Stimulated activated CD4-positive, alpha-beta T cell treated with anti-CD3 and anti-CD28 coated beads, Interleukin-15, amount 100 ng/mL, for 48 hours (primary cell): ENCODE measurements at places on chromosomes 4 and X.

DNA sequence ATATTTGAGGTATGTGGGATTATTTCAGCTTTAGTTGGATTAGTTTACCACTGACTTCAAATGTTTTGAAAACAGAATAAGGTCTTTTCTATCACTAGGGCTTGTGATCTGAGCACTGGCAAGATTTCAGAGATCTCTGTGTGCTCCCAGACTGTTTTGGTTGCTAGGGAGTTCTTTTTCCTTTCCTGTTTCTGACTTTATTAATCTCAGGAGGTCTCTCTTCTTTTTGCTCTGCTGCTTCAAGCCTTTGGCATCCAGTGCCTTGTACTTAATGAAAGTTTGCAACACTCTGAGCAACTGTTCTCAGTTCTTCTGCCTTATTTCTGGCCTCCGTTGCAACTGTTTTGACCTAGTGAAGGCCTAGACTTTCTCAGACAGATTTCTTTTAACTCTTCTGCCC is 32.1 kb upstream of the PAQR3 start:
- no peak for DNase-seq

DNA sequence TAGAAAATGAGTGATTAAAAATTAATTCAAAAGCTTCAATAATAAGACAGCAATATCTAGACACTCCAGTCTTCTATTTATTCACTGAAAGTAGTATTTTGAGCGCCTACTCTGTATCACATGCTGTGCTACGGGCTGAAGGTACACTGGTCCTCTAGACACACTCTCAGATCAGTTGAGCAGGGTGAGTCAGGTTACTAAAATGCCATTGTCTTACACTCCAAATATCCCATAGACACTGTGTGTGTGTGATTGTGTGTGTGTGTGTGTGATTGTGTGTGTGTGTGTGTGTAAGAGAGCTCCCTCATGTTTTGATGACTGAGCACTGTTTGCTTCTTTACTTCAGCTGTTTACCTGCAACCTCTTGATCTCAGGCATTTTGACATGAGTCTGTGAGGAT is 342.8 kb upstream of the BOD1L1 start:
- no peak for DNase-seq

DNA sequence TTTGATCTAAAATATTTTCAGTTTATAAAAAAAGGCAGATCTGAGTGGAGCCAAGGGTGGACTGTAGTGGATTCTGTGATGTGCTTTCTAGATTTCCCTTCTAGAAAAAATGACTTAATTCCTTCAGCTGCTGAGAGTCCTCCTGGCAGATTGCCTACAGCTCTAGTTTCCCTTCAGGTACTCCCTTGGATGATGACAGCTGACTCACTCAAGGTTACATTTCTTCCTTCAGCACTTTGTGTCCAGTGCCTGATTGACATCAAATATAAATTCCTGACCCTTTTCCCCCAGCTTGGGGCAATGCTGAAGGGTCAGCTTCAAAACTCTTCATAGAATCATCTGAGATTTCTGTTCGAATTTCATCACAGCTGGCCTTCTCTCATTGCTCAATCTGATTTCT is 161.7 kb downstream of the EMCN start:
- DNase-seq: no peak

- no peak for DNase-seq
Observed at GRCh38 chrX:45623266-45623665, 422.6 kb upstream of the DIPK2B start.

DNA sequence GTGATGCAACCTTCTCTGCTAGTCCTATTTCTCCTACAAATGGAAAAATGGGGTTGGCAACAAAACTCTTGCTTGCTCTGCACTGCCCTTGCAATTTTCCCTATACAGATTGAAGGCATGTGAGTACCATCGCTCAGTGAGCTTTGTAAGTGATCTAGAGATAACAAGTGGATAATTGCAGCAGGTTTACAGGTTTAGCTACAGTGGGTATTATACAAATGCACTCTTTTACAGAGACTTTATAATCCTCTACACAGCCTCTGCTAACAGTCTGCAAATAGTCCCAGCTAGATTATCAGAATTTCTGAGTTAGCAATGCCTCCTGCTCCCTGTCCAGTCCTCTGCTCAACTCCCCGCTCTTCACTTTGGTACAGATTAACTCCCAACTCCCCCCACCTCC is 11.1 kb downstream of the LEF1 start:
- no peak for DNase-seq

- no peak for DNase-seq
Observed at GRCh38 chrX:54808109-54808604, 612 bp downstream of the MAGED2 start.

DNA sequence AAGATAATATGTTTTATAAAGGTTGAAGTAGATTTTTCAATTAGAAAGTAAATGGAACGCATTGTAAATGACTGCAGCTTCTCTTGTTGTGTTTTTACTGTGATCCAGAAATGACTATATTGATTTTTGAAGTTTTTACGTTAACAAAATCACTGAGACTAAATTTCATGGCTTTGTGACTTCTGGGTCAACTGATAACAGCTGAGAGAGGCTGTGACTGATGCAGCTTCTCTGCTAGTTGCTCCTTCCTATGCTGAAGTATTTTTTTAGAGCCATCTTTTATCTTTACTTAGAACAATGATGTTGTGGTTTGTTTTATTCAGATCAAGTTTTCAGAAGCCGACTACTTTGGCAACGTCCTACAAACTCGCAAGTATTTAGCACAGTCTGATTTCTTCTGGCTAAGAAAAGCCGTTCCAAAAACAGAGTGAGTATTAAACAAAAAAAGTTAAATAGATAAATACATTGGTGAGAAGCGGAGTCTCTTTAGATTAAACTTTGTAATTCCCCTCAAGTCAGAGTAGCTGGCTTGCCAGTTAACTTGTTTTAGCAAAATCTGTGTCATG is 94.7 kb upstream of the CBLL2 start:
- no peak for DNase-seq

- no peak for DNase-seq
Observed at GRCh38 chr4:128162434-128162833, 101.3 kb downstream of the LARP1B start.
